Stomach (tissue), 19 donors: ENCODE measurements at places on chromosomes 1 and 21. TPM values are rescaled to one million over a fixed set of nuclear protein-coding genes. Genes with fewer than 3 reads are reported as not detected.

The POU3F1 gene
- not detected for total RNA-seq

The PAPPA2 gene
- total RNA-seq: 0.29 TPM

DNA sequence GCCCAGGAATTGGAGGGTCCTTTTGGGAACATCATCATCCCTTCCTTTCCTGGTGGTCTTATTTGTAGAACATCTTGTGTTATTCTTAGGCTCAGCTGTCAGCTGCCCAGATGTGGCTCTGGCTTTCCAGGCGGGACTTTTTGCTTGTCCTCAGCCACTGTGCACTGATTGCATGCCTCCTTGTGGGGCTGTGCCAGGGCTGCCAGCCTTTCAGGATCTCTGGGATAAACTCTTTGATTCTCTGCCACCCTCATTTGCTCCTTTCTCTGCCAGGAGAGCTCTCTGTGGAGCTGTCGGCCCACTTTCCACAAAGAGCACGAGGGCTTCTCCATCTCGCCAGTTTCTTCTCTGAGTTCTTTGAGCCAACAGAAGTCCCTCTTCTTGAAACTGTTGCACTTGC lies 63.1 kb downstream of the PTPRU start:
- DNase-seq: no peak

GRCh38 chr21:38663282-38663681 lies 142.4 kb upstream of the ETS2 start:
- no peak for DNase-seq

GRCh38 chr1:154663471-154664060 lies 55.6 kb upstream of the ADAR start:
- DNase-seq: peak; percentile 16
